ENCODE measurements at places on chromosomes 11 and 22.

DNA sequence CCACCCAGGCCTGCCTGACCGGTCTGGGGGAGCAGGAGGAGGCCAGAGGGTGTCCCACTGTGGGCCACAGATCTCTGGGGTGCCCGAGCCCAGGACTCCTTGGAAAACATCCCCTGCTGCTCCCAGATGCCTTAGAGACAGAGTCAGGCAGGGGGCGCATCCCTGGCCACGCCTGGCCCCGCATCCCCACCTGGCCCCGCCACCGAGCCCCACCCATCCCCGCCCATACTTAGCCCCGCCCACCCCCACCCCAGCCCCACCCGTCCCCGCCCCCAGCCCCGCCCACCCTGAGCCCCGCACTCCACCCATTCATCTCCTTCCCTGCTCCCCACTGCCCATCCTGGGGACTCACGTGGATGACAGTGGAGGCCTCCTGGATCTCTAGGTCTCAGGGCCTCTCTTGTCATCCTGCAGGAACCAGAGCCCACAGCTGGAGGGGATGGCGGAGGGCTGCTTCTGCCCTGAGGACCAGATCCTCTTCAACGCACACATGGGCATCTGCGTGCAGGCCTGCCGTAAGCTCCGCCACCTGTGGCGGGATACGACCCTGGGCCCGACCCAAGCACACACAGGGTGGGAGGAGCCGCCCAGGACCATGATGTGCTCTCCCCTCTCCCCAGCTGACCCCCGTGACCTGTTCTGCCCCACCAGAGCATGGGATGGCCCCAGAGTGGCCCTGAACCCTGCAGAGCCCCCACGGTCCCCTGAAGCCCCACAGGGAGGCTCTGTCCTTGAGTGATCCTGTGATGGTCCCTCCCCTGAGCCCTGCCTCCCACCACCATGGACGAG is 33.6 kb downstream of the MUC5B start:
- no peak for DNase-seq

- DNase-seq: no peak
Observed at GRCh38 chr11:5727691-5728090, 8.6 kb upstream of the OR56B1 start.

DNA sequence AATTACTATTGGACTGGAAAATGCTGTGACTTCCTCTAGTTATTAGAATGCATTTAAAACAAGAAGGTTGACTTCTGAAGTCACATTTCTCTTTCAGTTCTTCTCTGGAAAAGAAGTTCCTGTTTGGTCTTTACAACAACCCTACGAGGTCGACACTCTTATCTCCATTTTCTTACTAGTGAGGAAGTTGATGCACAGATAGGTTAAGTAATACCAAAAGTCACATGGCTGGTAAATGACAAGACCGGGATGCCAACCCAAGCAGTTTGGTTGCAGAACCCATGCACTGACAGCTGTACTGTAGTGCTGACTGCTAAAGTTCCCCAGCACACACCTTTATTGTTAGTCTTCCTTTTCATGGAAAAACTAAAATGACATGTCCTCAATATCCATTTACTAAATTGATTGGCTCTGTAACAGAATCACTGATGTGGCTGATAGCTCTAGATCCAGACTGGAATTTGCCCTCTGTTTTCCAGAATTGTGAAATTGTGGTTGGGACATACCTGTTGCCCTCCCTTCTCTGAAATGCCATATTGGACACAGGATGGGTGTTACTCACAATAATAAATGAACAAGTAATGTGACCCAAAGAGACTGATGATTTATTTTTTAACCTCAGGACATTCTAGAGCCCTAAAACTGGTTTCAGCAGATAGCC is 9.4 kb upstream of the TECTA start:
- no peak for DNase-seq

- DNase-seq: no peak
Observed at GRCh38 chr11:10317151-10317755, 12.4 kb downstream of the ADM start.

DNA sequence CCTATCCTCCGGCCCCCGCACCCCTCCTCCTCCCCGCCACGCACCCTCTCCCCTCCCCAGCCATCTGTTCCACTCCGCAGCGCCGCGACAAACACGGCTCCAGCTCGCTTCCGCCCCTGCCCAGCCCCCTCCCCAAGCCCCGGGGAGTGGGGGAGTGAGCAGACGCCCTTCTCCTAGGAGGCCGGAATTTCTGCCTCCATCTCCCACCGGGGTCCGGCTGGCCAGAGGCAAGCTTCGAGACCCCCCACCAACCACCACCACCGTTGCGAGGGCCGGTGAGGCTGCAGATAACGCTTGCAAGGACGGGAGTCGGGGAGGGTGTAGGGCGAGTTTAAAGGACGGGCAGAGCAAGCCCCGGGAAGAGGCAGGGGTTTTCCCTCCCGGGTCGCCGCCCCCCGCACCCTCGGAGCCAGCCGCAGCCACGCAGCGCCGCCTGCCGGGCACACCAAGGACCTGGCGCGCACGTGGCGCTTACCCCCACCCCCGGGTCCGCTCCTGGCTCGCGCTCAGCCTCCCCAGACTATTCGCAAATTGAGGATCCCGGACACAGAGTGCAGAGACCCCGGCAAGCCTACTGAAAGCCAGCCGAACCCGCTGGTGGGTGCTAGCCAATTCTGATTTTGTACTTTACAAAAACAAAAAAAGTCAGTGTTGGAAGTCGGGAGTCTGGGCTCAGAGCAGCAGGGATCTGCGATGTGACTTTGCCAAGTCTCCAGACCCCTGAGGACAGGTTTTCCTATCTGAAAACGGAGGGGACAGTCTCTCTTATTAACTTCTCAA is 22.6 kb downstream of the RTN4RL2 start:
- peak; percentile 57 for DNase-seq

- DNase-seq: no peak
Observed at GRCh38 chr11:9090488-9091043, 833 bp downstream of the SCUBE2 start.

- peak; percentile 4 for DNase-seq
Observed at GRCh38 chr11:93921695-93922468, 71.5 kb upstream of the VSTM5 start.

GRCh38 chr11:61793829-61794204 is 1.1 kb downstream of the FEN1 start:
- DNase-seq: no peak

- DNase-seq: no peak
Observed at GRCh38 chr22:43749473-43749872, 62.6 kb downstream of the EFCAB6 start.

GRCh38 chr22:34038801-34039555 is 118.7 kb upstream of the LARGE1 start:
- DNase-seq: no peak

- no peak for DNase-seq
Observed at GRCh38 chr11:84950569-84951270, 676.4 kb downstream of the DLG2 start.

- DNase-seq: no peak
Observed at GRCh38 chr11:86670911-86671310, 1.5 kb downstream of the ME3 start.

GRCh38 chr11:35165030-35165422 is 26.1 kb downstream of the CD44 start:
- no peak for DNase-seq

GRCh38 chr11:119432484-119433357 is 9.7 kb upstream of the THY1 start:
- DNase-seq: no peak

DNA sequence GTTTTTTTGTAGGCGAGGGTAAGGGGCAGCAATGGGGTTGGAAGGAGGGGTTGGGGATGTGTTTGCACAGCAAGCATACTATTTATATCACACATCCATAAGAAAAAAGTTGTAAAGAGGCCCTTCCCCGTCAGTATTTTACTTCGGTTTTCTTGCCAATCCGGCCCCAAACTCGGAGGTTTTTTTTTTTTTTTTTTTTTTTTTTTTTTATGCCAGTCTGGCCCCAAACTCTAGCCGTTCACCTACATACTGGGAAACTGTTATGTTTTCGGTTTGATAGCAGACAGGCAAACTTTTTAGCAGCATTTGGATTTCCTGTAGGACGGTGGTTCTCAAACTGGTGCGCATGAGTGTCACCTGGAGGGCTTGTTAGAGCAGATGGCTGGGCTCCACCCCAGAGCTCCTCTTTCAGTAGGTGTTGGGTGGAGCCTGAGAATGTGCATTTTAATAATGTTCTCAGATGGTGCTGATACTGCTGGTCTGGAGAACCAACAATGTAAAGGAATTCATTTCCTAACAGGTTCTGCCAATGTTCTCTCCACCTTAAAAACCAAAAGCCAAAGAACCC is 76.5 kb upstream of the ZBED5 start:
- DNase-seq: no peak

DNA sequence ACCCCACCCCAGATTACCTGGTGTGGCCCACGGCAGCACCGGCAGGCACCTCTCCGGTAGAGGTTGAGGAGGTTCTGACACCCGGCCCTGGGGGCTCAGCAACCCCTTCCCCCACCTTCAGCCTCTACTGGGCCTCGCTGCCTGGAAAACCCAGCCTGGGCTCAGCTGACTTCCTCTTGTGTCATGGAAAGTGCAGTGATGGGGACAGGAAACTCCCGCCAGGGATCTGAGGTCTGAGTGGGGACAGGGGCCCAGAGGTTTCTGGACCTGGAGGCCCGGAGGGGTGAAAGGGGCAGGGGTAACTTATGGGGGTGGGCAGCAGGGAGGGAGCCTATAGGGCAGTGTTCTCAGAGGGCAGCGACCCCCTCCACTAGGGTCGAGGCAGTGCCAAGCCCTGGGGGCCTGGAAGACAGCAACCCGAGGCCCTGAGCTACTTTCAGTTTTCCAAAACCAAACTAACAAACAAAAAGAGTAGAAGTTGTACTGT is 10.0 kb upstream of the CD5 start:
- DNase-seq: peak; percentile 72

DNA sequence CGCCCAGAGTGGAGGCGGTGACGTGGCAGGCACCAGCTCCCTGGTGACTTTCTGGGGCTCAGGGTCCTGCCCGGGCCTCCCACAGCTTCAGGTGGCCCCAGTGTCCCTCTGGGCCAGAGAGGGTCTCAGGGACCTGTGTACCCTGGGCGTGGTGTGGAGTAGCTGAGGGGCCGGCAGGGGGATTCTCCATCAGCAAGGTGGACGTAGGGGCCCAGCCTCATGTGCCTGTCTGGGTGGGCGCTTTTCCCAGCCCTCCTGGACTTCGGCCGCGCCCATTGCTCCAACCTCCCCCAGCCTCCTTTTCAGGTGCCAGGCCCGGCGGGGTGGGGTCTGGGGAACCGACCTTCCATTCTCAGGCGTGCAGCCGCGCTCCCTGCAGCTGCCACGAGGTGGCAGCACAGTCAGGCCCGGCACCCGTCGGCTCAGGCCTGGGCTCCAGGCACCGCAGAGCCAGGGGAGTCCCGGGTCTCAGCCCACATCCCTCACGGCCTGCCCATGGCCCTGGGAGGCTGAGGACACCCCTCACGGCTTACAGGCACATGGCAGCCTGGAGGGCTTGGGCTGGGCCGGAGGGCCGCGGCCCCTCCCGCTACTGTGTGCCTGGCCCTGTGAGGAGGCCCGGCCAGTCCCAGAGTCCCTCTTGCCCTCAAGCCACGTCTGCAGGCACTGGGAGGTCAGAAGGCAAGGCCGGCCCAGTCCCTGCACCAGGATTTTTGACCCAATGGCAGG is 19.9 kb upstream of the MUC5B start:
- DNase-seq: peak; percentile 58

- no peak for DNase-seq
Observed at GRCh38 chr11:133995066-133995465, 38.3 kb upstream of the IGSF9B start.

DNA sequence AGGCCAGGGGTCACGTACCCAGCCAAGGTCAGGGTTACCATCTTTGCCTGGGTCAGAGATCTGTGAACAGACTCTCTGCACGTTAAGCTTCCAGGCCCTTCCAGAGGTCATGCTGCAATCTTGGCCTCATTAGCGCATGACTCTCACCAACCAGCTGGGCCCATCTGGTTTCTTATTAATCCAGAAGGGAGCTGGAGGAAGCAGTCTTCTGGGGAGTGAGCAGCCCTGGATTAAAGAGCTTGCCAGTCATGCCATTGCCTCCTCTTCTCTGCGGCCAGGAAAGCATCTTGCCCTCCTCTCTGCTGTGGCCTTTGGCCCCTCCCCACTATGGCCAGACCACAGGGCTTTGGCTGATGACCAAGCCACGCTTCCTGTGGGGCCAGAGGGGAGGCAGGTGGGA is 57.4 kb downstream of the CHST1 start:
- no peak for DNase-seq

GRCh38 chr22:42887523-42888507 is 30.7 kb upstream of the ARFGAP3 start:
- no peak for DNase-seq

DNA sequence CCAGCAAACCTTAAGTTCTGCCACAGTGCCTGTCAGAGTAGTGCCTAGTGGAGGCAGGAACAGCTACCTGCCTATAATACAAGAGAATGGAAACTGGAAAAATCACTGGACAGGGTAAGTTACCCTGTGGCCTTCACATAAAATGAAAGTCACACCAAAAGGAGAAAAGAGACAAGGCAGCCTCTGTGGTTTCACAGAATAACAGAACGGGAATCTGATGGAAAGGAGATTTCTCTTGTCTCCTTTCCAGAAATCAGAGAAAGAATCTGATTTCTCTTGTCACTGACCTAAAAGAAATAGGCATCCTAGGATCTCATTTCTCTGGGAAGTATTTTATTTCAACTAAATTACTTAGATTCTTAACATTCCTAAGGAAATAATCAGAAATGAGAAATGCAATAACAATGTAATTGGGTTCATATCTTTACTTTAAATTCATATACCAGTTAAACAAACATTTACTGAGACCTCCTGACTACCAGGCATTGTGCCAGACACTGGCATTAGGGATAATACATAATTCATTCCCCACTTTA is 41.6 kb downstream of the PRCP start:
- DNase-seq: no peak

GRCh38 chr11:96752221-96752620 is 362.4 kb downstream of the JRKL start:
- DNase-seq: no peak

DNA sequence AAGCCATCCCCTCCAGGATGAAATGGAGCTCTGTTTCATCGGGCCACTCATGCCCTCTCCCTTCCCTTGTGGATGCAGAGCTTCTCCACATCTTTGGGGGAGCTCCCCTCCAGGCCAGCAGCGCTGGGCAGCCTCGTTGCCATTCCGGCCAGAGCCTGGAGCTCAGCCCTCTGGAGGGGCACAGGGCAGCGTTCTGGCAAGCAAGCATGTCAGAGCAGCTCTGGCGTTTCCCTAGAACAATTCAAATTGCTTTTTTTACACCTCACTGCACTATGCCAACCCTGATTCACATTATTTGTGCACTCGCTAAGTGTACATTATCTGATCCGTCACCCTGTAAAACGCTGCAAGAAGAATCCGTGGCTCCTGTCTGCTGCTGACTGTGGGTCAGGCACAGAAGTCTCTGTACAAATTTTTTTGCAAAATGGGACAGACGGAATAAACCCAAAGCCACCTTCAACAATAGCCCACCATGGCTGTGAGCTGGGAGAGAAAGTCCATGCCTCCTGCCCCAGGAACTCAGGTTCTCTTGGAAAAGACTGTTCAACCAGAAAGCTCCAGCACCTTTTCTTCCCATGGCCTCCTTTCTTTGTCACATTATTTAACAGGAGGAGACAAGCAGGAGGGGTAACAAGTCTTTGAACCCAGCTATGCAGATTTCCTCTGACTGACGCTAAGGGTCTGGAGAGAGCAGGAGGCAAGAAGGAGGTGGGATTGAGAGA is 139.5 kb upstream of the CADM1 start:
- DNase-seq: no peak

Measured in CD4-positive, alpha-beta T cell treated with Interleukin-21 for 1 hour (primary cell).